ENCODE measurements at places on chromosomes 1 and 21.
A peak's percentile ranks its signal among the peaks of the same experiment; 100 is the strongest.

DNA sequence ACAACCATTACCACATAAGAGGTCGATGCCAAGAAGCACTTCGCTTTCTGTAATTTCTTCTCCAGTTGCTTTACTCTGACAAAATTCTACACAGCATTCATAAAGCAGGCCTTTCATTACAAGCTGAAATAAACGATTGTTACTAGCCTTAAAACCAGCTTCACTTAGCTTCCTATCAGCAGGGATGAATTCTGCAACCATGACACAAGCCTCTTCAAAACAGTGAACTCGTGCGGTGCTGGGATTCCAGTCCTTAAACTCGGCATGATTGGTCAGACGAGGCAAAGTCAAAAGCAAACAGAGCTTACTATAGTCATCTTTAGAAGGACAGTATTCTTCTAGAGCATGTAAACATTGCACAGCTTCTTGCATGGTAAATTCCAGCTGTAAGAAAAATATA lies 30.6 kb downstream of the WDR47 start:
- no peak for DNase-seq

DNA sequence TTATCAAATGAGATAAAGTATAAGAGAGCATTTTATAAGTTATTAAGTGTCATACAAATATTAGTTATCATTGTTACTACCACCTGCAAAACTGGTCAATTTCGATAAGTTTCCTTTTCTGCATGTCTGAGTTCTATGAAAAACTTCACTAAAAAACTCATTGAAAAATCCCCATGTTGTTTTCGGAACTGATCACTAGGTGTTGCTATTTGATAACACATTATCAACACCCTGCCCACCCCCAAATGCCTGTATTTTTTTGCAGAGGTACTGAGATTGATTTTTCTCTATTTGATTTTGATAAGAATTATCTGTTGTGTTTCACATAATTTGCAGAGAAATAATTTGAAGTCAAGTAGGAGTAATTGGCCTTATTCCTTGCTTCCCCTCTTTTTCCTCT lies 22.1 kb upstream of the DISP1 start:
- DNase-seq: peak; percentile 17

- DNase-seq: no peak
Measured at GRCh38 chr21:45427331-45428271, 22.6 kb downstream of the COL18A1 start.

GRCh38 chr1:41385398-41386195 lies 24.4 kb downstream of the FOXO6 start:
- no peak for DNase-seq

GRCh38 chr1:90964444-90965035 lies 57.3 kb downstream of the ZNF644 start:
- no peak for DNase-seq

DNA sequence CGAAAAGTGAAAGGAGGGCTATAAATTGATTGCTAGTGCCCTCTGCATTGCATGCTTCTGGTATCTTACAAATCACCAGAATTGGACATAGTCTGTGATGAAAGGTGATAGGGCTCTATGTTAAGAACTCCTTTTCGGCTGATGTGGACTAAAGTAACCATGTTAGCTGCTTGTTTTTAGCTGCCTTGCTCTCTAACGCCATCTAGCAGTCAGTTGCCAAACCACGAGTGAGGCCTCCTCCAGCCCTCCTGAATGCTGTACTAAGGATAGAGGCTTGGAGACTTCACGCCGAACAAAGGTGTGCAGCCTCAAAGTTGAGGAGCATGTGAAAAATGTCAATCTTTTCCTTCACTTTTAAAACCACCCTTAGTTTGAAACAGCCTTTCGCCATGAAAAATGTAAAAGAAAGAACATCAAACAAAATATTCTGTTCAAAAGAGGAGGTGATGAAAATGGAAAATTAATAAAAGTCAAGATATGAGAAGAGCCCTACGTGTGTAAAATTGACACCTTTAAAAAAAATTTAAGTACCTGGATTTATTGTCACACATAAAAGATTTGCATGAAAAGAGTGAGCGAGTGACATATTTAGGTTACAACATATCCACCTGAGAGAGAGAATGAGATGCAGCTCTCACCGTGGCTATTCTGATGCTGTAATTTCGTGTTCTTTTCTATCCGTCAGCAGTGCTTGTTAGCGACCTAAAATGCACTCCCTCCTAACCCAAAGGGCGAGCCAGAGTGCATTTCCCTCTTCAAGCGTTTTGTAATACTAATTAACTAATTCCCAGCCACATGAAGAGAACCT lies 8.1 kb downstream of the LRRC53 start:
- peak; percentile 37 for DNase-seq

- DNase-seq: no peak
Measured at GRCh38 chr1:162197041-162197531, 127.6 kb downstream of the NOS1AP start.

DNA sequence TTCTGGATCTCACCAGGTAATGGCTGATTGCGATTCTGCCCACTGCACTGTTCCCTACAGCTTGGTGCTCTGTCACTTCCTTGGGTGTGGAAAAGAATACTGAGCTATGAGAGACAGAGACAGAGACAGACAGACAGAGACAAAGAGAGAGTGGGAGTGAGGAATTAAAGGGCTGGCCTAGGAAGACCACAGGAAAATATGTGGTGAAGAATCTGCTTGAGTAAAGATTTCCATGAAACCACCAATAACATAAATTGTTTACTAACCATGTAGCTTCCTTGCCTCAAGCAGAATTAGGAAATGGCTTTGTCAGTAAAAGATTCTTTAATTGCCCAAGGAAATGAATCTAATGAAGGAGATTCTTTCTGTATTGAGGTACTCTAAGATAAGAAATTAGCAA lies 54.4 kb downstream of the MPZL1 start:
- no peak for DNase-seq

- DNase-seq: peak; percentile 48
Measured at GRCh38 chr1:18256282-18257235, 149.0 kb downstream of the IGSF21 start.

DNA sequence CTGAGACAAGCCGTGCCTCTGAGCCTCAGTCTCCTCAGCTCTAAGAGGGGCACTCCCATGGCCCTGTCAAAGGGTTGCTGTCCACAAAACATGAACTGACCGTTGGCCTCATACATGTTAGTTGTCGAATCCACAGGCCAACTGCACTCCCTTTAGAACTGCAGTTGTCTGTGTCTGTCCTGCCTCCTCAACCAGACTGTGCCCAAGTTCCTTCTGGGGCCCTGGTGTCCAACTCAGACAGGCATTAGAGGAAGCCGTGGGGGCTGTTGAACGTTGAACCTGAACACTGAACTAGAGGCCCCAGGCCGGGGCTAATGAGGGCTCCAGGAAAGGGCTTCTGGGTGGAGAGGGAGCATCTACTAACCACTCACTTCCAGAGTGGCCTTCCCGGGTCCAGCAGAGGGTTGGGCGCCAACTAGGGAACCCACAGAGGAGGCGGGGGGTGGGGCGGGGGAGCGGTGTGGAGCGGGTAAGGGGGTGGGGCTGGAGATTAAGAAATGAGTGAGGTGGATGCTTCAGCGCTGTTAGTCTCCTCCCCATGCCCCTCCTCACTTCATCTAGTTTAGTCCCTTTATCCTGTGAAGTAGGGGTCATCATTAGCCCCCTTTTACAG lies at the start of gene RAB42:
TSS of gene RAB42 (plus strand) at position 558 of the 613 bp plus-strand sequence. CDS start 247 bp downstream, outside the sequence.
- DNase-seq: peak; percentile 73

- DNase-seq: no peak
Measured at GRCh38 chr1:117967881-117968280, 38.3 kb downstream of the WDR3 start.

DNA sequence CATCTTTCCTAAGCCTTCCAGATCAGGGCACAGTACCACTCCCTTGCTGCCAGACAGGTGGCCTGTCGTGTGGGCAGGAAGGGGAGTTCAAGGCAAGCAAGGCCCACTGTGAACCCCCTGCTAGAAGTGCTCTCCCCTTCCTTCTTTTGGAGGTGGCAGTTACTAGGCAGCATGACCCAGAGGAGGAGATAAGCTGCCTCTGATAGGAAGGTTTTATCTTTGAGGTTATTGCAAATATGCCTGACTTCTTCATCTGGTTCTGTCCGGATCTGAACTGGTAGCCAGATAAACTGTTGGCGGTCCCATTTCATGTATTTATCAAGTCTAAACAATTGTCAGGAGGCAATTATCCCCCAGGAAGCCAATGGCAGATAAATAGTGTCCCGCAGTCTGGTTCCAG lies 198.2 kb upstream of the LMO4 start:
- no peak for DNase-seq

GRCh38 chr1:38507563-38507962 lies 352.0 kb downstream of the RRAGC start:
- no peak for DNase-seq

DNA sequence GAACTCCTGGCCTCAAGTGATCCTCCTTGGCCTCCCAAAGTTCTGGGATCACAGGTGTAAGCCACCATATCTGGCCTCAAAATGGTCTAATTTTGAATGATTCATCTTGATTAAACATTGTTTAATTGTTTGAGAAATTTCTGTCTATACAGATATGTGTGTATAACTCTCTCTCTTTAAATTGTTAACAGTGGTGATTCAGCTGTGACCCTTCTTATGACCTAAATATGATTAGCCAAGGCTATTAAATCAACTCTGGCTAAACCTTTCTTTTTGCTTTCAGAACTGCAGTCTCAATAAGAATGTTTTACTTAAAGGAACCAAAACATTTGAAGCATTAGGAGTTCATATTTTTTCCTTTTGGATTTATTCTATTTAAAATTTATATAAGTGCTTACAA lies 19.2 kb upstream of the B3GALT5 start:
- no peak for DNase-seq

GRCh38 chr1:30363031-30363430 lies 360.4 kb downstream of the MATN1 start:
- no peak for DNase-seq

GRCh38 chr1:162011337-162012012 lies 12.2 kb downstream of the OLFML2B start:
- DNase-seq: no peak

GRCh38 chr1:17236779-17237560 lies 11.9 kb upstream of the PADI3 start:
- peak; percentile 87 for DNase-seq

DNA sequence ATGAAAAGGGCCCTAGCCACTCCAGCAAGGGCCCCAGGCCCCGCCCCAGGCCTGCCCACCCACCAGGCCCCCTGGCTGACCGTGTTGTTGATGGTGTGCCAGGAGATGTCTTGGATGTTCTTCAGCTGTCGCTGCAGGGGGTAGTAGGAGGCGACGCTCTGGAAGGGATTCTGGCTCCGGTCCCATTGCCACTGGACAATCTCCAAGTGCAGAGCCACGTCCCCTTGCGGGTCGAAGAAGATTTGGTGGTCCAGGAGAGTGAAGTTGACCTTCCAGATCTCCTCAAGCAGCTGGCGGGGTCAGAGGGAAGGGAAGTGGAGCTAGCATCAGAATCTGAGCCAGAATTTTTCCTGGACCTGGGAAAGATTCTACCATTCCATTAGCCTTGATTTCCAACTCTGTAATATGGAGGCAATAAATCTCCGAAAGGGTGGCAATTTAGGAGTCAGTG lies 10.2 kb downstream of the TAS1R2 start:
- DNase-seq: no peak

All from GM20000 (cell line).